ENCODE measurements at places on chromosomes 2 and 18.

GRCh38 chr2:143513081-143513480 is 383.9 kb downstream of the ARHGAP15 start:
- DNase-seq, result no peak

GRCh38 chr2:38740851-38741731 is 10.1 kb downstream of the SRSF7 start:
- DNase-seq, result no peak

DNA sequence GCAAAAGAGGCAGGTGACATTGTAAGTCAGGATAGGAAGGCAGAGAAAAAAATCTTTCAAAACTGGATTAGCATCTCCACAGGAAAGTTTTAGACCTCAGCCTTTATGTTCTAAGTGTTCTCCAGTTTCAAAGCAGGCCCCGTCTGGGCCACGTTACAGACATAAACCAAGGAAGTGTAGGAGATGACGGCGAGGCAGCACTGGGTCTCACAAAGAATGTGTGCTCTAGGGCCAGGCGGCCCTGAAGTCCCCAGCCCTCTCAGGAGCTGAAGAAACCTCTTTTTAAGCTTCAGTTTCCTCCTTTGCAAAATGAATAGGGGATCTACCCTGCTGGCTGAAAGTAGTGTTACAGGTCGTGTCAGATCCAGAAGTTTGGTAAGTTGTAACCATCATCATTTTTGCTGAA is 81.7 kb downstream of the SPRED2 start:
- DNase-seq, result no peak

DNA sequence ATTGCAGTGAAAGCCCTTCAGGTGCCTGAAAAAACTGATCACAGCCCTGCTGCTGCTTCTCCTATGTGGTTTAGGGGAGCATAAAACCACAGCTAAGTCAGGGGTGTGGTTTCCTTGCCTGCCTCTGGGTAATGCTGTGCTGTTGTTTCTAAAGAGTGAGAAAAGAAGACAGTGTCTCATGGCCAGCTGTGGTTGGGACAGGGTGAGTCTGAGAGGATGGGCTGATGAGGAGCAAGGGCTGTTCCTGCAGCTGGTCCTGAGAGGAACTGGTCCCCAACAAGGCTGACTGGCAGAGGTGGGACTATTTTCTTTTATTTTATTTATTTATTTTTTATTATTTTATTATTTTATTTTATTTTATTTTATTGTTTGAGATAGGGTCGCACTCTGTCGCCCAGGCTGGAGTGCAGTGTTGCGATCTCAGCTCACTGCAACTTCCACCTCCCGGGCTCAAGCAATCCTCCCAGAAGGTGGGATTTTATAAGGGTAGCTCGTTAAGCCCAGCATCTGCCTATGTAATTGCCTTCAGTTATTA is 236.7 kb downstream of the FHOD3 start:
- no peak for DNase-seq

DNA sequence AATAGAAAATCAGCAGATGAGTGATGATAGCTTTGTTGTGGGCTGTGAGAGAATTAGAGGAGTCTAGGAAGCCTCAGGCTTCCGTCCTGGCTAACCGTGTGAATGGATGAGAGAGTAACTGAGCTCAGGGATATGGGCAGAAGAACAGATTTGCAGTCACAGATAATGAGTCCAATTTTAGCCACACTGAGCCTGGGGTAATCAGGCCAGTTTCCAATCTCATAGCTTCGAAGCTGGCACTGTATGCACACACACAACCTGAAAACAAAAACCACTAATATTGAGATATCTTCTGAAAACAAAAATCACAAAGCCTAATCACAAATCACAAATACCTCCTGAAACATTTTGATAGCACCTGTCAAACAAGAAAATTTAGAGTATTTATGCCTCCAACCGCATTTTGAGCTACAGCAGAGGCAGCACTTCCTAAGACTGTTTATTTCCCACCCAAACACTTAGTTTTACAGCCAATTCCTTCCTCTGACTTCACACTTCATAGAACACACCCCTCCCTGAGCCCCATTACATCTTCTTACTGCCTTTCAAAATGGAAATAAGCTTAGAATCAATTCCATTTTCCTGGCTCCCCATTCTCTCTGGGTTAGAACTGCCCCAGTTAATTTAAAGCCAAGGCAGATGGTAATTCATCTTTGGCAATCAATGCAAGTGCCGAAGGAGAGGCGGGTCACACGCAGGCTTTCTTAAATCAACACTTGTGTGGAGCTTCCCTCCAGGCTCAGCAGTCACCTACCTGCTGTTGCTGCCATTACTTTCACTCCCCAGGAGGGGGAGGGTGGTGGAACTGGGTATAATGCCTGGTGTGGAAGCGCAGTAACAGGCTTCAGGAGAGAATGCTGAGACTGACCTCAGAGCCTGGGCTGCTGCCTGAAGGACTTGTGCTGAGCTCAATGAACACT is 18.9 kb downstream of the TTR start:
- no peak for DNase-seq

GRCh38 chr2:196592331-196592910 is 47.1 kb upstream of the CCDC150 start:
- no peak for DNase-seq

- no peak for DNase-seq
Observed at GRCh38 chr2:100425573-100426383, 8.3 kb upstream of the CHST10 start.

GRCh38 chr2:159907909-159908308 is 109.9 kb upstream of the CD302 start:
- no peak for DNase-seq

DNA sequence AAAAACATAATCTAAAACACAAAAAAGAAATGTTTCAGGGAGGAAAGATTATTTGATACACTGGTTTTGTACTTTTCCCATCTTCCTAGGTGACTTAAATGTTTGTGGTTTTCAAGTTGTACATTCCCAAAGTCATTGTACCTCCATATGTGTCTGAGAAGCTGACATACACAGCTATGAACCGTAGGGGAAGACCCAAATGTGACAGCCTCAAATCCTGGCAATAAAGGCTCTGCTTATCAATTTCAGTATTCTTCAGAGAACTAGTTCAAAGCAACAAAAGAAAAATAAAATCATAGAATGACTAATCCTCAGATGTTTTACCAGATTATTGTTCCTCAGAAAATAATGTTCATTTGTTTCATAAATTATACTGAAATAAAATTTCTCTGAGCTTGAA is 2.5 kb downstream of the DYNC2LI1 start:
- DNase-seq, result no peak

DNA sequence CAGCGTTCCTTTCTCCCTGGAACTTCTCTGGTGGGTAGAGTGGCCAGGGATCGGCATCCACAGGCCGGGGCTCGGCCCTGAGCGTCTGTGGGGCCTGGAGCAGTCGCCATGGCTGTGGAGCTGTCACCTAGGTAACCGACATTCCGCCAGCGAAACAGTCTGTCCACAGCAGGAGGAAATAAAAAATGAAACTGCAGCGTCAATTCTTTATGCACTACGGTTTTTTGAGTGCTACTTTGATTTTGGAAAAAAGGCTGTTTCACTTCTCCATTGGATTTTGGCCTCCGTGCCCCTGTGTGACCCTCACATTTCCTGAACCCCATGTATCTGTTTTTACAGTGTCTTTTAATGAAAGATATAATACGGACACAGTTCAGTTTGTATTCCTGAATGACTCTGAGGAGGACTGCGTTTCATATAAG is 163.4 kb downstream of the LDLRAD4 start:
- DNase-seq, result no peak

GRCh38 chr18:30929718-30930117 is 112.8 kb downstream of the DSC3 start:
- no peak for DNase-seq

DNA sequence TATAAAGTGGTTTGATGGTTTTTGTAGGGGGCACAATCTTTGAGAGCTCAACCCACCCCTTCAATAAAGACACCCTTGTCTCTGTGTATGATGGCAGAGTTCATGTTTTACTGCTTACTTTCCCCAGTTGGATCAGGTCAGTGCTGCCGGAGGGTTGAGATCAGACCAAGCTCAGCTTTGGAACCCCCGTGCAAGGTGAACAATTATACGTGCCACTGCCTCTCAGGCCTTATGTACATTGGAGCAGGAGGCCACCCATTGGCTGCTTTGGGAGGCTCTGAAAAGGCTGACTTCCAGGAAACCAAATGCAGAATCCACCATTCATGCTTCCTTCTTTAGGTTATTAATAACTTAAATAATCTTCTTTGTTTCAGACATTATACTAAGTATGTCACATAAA is 103.4 kb upstream of the EPAS1 start:
- no peak for DNase-seq

DNA sequence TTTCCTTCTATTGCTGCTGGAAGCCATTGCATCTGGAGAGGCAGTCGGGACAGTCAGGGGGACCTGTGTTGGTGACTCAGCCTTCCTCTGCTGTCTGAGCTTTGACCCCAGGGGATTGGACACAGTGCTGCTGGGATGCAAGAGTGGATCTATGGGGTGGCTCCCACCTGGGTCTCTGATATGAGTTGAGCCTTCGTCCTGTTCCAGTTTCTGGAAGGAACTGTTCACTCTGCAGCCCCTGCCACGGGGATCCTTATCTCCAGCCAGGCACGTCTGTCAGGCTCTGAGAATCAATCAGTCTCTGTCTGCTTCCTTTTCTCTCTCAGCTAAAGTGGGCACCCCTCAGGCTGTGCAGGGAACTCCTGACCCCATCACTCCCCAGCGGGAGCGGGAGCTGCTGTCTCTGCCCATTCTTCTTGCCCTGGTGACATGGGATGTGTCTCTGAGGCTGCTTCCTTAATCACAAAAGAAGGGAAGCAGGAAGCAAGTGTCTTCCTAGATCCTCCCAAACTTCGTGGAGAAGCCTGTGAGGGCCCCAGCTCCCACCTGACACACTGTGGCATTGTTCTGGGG is 51.7 kb downstream of the ARHGAP28 start:
- no peak for DNase-seq
